ENCODE measurements at places on chromosomes 1 and 21. TPM values are rescaled to one million over a fixed set of nuclear protein-coding genes. Genes with fewer than 3 reads are reported as not detected.

DNA sequence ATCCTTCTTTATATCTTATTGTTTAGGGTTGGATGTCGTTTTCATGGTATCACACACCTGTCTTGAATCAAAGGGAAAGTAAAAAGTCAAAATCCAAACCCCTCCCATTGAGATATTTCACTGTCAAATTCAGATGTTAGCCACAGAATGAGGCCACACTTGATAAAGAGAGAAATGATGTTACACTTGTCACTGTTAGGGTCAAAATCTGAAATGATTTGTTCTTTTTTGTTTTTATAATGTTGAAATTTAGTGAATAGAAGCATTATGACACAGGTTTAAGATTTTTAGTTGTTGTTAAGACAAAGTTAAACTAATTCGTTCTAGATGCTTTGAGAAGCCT is 13.1 kb downstream of the NFIA start:
- DNase-seq, result no peak

- no peak for DNase-seq
These were observed 25.1 kb upstream of the HTR1D start for GRCh38 chr1:23242414-23242813.

GRCh38 chr21:30480145-30480544 is at the start of gene KRTAP19-1:
Gene KRTAP19-1, minus strand, starts transcription at chr21:30480367. Its CDS starts 50 bp downstream, at chr21:30480317.
- no peak for DNase-seq

The OR2L13 gene
- total RNA-seq, result not detected

DNA sequence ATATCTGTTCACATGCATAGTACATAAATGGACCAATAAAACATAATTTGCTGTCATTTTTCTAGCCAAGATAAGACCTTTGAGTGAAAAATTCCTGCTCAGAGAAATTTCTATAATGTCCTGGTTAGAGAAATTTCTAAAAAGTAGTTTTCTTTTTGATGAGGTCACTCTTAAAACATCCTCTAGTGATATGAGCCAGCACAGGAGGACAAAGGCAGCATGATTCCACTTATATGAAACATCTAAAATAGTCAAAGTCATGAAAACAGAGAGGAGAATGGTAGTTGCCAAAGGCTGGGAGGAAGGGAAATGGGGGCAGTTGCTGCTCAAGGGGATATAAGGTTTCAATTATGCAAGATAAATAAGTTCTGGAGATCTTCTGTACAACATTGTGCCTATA is 239.4 kb downstream of the BACH1 start:
- no peak for DNase-seq

DNA sequence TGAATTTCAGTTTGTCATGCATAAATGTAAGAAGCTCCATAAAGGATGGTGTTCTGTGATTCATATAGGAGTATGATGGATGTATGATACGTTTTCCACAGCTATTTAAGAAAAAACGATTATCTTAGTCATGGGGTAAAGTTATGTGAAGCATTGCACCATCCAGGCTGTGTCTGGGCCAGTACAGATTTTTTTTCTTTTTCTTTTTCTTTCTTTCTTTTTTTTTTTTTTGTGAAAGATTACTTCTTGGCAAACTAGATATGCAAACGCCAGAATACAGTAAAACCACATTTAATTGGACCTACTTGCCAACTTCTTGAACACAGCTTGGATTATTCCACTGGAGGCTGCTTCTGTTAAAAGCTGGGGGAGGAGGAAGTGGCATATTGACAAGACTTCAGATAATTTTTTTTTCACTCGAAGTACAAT is 14.9 kb downstream of the ZBTB18 start:
- DNase-seq, result no peak

DNA sequence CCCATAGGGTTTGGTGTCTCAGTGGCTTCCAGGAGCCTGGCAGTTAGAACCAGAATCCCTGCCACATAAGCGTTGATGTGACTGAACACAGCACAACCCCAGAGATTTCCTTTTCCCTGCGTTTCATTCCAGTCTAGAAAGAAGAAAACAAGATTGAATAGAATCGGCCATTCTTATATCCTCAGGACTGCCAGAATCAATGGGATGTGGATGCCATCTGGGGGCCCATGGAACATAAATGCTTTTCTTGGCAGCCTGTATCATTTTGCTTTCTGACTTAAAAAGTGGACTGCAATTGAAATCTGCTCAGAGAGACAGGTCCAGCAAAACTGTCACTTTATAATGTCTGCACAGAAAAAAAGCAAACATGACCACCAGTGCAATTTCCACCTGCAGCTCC is 80.3 kb downstream of the DISC1 start:
- no peak for DNase-seq

DNA sequence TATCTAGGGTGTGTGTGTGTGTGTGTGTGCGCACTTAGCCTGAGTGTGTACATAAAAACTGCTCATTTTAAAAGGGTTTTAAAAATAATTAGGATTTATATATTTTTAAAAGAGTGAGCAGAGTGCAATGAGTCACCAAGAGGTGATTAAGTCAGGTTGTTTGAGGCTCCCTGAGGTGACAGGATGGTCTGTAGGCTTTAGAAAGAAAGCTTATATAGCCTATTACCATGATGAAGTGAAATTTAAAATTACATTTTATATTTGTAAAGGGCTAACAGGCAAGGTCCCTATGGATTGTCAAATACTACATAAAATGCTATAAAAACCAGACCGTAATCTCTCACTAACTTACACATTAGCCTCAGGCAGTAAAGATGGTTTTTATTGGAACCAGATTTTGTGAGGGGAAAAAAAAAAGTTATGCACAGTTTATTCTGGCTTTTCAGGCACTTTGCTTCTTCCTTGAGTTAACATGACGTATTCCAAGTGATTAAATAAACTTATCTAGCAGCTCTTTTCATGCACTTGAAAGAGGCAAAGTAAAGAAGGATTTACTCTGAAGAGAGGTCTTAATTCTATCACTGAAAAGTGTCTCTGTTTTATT is 711.7 kb upstream of the PTBP2 start:
- no peak for DNase-seq

The SLC2A5 gene
- total RNA-seq, result not detected

GRCh38 chr1:25867210-25867991 is 8.1 kb downstream of the PAQR7 start:
- no peak for DNase-seq

The KRTAP11-1 gene
- not detected for total RNA-seq

The GOLT1A gene
- total RNA-seq, result not detected

GRCh38 chr1:223074445-223075300 is 68.4 kb downstream of the TLR5 start:
- no peak for DNase-seq

GRCh38 chr1:66761221-66761620 is 9.0 kb downstream of the DYNLT5 start:
- no peak for DNase-seq

DNA sequence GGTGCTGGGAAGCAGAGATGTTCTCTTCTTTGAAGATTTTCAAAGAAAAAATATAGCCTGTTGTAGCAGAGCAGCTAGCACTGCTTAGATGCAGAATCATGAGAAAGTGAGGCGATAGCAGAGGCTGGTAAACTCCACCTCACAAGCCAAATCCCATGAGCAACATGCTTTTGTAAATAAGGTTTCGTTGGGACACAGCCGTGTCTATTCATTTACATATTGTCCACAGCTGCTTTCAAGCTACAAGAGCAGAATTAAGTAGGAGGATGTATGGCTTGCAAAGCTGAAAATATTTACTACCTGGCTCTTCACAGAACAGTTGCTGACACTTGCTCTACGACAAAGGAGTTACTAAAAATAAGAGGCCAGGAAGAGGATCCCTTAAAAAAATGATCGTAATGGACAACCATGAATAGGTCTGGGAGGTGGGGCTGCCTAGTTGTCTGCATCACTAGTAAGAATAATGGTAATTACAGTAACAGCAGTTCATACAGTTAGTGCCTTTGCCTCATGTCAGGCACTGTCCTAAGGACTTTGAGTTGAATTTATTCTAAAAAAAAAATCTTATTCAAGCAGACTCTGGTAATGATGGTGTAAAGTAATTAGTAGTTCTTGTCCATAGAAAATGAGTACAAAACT is 622.0 kb downstream of the KIF26B start:
- no peak for DNase-seq

DNA sequence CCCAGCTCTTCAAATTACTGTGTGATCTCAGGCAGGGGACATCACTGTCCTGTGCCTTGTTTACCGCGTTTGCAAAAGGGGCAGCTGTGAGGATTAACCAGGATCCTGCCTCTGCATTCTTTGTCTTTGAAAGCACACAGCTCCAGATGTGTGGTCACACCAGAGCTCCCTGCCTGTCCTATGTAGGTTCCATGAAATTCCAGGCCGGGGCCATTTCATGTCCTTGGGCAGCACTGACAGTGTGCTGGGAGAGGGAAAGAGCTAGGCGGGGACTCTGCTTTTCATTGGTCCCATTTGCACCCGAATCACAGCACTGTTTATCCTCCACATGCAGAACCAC is 42.2 kb upstream of the SELENON start:
- no peak for DNase-seq

The KDF1 gene
- total RNA-seq, result not detected

DNA sequence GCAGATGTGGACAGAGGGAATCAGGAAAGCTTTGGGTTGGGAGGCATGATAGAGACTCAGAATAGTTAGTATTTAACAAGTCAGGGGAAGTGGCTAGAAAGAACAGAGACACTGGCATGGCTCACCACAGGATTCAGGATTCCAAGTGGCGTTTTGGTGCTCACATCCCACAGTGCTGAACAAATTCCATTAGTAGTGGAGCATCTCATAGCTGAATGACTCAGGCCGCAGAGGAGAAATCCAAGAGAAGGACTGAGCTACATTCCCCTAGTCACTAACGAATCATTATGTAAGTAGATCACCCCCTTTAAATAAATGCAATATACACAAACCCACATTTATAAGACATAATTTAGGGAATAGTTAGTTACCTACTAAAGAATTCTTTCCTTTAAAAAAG is 5.0 kb upstream of the KCNJ9 start:
- DNase-seq, result peak; percentile 33

DNA sequence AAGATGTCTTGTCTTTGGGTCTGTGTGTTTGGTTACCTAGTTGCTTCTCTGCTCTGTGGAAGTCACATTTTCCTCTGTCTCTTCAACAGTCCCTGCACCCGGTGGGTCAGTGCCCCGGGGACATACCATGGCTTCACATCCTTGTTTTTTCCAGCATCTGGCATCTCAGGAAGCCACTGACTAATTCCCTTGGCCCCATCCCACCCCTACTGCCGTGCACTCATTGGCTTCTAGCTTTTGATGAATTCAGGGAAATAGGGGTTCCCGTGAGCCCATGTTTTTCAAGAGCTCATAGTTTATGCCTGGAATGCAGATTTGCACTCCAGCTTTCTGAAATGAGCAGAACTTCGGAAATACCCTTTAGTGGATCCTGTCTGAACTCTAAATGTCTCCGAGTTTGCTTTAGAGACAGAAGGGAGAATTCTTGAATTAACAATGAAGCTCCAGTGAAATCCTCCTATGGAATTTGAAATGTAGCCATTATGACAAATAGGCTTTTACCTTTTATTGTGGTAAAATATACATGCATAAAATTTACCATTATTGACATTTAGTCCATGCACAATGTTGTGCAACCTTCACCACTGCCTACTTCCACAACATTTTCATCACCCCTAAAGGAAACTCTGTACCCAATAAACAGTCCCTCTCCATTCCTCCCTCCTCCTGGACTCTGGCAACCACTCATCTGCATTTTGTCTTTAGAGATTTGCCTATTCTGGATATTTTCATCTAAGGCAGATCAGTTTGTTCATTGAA is 67.5 kb downstream of the CLIC6 start:
- DNase-seq, result peak; percentile 11

- no peak for DNase-seq
These were observed 6.4 kb downstream of the UTP11 start for GRCh38 chr1:38018864-38019343.

- no peak for DNase-seq
These were observed 161.5 kb upstream of the ESRRG start for GRCh38 chr1:216884614-216885229.

DNA sequence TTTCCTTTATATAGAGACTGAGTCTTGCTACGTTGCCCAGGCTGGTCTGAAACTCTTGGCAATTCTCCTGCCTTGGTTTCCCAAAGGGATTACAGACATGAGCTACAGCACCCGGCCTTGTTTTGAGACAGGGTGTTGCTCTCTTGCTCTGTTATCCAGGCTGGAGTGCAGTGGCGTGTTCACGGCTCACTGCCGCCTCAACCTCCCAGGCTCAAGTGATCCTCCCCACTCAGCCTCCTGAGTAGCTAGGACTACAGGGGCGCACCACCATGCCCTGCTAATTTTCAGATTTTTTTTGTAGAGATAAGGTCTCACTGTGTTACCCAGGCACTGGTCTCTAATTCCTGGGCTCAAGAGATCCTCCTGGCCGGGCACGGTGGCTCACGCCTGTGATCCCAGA is 14.8 kb downstream of the LCK start:
- no peak for DNase-seq

The ST6GALNAC3 gene
- total RNA-seq, result 0.30 TPM

DNA sequence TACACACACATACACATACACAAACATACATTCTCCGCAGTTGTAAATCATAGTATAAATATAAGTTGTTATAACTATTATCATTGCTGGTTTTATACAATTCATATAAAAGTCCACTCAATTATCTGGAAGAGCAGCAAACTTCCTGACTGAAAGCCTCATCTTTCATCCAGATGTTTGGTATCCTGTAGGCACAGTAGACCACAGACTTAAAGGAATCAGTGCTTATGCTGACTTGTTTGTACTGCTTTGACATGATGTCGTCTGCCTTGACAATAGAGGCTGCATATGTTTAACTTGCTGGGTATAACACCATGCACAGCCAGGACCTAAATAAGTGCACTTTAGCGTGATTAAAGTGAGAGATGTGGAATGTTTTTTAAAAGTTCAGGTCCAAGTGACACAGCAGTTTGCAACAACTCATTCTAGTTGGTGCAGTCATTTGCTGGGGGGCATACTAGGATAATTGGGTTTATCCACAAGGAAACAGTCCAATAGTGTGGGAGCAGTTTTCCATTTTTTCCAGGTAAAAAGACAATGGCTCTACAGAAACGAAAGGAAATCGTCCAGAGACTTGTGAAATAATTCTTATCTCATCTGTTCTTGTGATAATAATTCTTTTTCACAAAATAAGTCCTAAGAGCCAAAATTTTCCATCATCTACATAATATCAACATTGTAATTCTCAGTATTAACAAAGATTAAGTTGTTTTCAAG is 110.3 kb upstream of the TSPAN2 start:
- no peak for DNase-seq

DNA sequence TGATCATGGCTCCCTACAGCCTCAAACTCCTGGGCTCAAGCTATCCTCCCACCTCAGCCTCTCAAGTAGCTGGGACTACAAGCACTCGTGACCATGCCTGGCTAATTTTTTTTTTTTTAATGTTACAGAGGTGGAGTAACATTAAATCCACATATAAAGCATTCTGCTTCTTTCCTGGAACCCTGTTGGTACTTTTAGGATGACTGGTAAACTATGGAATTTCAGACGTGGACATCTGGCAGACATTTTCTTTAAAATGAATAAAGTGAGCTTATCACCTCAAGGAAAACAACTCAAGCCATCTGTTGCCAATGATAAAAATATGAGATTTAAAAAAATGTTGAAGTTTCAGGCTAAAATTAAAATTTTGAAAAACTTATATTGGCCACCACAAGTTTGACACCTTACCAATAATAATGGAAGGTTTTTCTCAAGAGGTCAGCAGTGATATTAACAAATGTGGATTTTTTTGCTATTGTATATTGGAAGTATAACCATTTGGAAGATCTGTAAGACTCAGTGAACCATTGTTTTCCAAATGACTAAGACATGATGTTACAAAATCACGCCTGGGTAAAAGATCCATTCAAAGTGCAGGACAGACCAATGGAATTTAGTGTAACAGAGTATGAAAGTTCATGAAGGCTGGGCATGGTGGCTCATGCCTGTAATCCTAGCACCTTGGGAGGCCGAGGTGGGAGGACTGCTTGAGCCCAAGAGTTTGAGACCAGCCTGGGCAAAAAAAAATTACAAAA is 52.7 kb upstream of the EIF4G3 start:
- DNase-seq, result peak; percentile 38

The MROH7 gene
- not detected for total RNA-seq

All from MG63 (cell line).